DMS53 (cell line): ENCODE measurements at places on chromosomes 11 and 22.

GRCh38 chr22:32558681-32559355 lies 84.2 kb downstream of the FBXO7 start:
- peak; percentile 13 for DNase-seq

- DNase-seq = no peak
Measured at GRCh38 chr11:7974668-7975067, 9.4 kb upstream of the NLRP10 start.

DNA sequence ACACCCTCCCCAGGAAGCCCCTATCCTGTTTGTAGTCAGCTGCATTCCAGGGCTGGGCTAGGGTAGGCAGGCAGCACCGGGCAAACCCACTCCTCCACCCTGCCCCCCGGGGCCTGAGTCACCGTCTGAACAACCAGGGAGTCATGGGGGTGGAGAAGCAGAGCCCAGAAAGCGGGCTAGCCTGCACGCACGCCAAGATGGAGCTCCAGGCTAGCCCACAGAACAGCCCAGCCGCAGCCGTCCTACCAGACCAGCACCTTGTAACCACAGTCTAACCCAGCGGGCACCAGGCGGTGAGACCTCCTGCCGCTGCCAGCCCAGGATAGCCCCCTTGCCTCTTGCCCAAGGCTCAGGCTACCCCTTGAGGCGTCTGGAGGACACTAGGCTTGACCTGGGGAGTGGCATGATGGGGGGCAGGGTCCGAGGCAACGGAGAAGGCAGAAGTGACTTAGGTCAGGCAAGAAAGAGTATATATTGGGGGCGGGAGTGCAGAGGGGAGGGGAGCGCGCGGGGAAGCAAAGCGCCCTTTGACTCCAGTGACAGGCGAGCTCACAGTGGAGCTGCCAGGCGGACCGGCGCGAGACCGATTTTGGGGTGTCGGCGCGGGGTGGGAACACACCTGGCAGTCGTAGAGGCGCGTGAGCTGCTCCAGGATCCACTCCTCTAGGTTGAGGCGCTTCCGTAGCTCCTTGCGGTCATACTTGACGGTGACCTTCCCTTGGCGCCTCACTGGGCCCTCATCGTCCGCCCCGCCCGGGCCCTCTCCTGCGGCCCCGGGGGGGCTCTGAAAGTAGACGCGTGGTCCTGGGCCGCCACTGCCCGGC lies 734 bp downstream of the PPP1R14B start:
- DNase-seq = peak; percentile 93

DNA sequence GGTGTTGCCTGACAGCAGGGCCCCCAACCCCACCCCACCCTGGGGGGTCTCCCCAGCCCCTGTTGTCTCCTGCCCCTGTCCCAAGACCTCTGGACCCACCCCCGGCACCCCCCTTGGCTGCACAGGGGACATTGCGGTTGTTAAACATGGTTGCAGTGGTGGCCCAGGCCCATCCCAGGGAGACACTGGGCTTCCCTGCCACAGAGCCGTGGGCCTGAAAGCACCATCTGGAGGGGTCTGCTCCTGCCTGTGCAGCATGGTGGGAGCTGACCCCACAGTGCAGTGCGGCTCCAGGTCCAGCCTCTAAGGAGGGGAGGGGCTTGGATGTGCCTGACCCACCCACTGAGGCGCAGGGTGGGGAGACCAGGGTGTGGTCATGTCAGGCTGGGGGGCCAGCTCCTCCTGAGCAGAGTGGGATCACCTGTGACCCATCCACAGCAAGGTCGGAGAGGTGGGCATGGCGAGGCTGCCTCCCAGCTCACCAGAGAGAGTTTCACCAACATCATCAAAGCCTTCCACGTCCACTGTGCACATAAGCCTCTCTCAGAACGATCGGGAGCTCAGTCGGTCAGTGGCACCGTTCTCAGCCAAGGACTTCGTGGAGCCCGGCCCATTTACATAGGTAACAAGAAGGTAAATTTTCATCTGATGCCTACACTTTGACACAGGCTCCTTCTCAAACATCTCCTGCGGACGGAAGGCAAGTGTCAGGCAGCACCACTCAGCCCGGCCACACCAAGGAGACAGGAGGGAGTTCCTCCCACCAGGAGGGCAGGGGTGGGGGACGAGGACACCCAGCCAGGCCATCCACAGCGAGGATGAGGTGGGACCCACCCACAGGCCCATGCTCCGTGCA lies 201.1 kb downstream of the BRD1 start:
- no peak for DNase-seq

DNA sequence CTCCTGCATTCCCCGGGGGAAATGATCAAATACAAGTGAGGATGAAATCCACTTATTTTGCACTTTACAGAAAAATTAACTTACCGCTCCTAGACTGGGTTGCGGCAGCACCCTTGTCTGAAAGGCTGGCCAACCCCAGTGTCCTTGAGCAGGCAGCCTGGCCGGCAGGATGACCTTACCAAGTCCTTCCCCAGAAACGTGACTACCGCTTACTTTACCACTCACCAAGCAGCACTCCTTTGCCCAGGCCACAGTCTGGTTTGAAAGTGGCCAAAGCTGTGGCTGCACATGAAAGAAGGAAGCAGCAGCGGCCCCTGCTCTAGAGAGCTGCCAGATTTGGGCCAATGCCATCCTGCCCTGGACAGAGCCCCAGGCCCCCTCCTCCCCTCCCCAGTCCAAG lies 20.3 kb downstream of the MYH9 start:
- no peak for DNase-seq

DNA sequence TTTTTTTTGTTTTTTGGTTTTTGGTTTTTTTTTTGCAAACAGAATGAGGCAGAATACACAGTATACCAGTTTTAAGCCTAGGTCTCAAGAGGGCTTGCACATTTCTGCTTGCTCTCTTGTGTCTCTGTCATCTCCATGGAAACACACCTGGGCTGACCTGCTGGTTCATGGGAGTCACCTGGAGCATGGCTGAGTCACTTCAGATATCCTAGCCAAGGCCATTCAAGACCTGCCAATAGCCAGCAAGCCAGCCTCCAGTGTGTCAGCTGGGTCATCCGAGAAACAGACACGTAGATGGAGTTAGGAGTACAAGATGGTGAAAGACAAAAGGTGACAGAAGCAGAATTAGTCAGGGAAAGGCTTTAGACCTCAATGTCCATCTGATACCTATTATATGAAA lies 124.2 kb upstream of the SEZ6L start:
- peak; percentile 1 for DNase-seq

DNA sequence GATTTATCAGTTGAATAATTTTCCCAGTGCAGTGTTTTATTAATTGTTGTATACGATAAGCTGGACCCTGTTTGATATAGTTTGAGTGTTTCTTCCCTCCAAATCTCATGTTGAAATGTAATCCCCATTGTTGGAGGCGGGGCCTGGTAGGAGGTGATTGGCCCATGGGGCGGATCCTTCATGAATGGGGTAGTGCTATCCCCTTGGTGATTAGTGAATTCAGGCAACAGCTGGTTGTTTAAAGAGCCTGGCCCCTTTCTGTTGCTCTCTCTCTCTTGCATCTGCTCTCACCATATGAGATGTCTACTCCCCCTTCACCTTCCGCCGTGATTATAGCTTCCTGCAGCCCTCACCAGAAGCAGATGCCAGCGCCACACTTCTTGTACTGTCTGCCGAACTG lies 1.5 kb downstream of the OR5A1 start:
- DNase-seq = no peak

- peak; percentile 60 for DNase-seq
Measured at GRCh38 chr11:122628810-122629555, 26.5 kb upstream of the UBASH3B start.

DNA sequence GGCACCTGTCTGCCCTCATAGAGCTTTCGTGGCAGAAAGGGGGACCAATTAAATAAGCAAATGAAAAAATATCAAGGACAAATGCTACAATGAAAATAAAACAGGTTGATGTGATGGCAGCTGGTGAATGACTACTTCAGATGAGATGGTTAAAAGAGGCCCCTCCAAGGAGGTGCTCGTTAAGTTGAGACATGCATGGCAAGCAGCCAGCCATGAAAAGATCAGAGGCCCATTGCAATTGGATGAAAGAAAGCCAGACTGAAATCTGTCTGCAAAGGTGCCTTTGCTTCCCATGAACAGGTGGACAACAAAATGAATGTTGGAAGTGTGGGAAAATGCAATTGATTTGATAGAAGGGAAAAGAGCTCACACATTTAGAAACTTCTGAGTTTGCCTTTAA lies 848 bp upstream of the TRPC6 start:
- DNase-seq = peak; percentile 19

GRCh38 chr11:17008099-17008498 lies 6.1 kb downstream of the PLEKHA7 start:
- no peak for DNase-seq

DNA sequence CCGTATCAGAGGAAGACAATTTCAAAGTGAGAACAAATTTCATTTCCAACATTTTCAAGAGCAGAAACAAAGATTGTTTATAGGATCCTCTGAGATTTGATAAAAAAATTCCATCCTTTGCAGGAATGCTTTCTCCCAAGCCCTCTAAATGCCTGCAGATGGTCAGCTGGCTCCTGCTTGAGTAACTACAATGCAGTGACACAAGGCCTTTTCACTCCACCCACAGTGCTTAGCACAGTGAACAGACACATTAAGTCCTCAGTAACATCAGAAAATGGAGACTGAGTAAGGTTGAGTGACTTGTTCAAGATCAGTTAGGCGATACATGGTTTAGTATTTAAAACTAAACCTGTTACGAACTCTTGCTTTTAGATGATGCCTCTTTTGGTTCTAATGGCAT lies 527.1 kb upstream of the CCDC90B start:
- DNase-seq = no peak

GRCh38 chr11:20134991-20135736 lies 25.1 kb downstream of the DBX1 start:
- peak; percentile 31 for DNase-seq

DNA sequence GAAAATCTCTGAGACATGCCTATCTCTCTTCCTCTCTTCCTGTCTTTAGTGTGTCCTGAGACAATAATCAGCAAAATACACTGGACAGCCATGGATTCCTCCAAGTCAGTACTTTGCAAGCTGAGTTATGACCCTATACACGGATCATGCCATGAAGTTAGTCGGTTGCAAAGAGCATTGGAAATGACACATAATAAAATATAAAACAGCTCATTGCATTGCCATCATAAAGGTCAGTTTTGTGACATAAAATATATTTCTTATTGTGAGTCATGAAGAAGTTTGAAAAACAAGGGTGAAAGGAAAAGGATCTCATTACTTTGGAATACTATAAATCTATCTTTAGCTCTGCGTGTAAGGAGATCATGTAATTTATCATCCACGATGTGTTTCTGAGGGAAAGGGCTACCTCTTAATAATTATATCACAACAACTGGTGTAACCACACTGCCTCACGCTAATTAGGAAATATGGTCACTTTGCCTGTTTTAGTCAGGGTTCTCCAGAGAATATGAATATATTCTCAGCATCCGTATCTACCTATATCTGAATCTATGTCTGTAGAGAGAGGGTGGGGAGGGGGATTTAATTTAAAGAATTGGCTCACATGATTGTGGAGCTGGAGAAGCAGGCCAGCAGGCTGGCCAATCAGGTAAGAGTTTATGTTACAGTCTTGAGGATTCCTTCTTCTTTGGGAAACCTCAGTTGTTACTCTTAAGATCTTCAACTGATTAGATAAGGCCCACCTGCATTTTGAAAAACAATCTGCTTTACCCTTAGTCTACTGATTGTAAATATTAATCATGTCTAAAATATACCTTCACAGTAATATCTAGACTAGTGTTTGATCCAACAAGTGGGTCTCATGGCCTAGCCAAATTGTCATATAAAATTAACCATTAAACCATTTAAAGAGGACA lies 198.8 kb downstream of the FAT3 start:
- no peak for DNase-seq

- DNase-seq = no peak
Measured at GRCh38 chr11:1229471-1230120, 6.7 kb downstream of the MUC5B start.

- no peak for DNase-seq
Measured at GRCh38 chr22:50532824-50533796, 3.3 kb upstream of the TYMP start.

- DNase-seq = peak; percentile 78
Measured at GRCh38 chr11:90176069-90176468, 41.6 kb downstream of the NAALAD2 start.

- DNase-seq = no peak
Measured at GRCh38 chr11:77175021-77175842, 47.2 kb downstream of the MYO7A start.

DNA sequence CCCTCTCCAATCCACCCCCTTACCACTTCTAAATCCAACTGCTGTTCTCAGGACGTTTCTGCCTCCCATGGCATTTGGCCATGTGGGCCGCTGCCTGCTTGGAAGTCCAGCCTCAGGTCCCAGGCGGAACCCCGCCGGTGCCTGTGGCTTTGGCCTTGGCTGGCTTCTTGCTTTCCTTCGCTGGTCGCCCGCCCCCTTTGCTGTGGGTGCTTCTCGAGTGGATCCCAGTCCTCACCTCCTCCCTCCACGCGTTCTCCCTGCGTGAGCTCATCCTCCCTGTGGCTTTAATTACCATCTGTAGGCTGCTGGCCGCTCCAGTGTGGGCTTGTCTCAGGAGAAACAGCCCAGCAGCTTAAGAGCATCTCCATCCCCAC lies 111.7 kb downstream of the NECTIN1 start:
- DNase-seq = no peak

- DNase-seq = no peak
Measured at GRCh38 chr11:31809541-31809856, 1.6 kb downstream of the PAX6 start.

DNA sequence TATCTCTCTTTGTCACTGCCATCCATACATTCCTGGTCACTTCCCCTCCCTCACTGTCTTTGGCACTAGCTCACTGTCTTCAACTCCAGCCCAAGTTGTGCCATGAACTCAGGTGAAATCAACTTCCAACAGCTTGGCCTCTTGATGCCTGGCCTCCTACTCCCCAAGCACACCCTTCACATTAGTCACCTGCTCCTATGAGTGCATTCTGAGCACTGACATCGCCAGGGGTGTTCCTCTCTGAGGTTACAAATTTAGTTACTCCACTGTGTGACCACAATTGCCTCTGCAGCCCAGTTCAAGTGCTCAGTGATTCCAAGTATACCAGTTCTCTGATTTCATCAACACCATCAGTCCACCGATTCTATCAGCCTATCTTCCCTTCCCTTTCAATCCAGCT lies 10.8 kb downstream of the DRD2 start:
- DNase-seq = peak; percentile 46

GRCh38 chr11:33310720-33311500 lies 53.7 kb downstream of the HIPK3 start:
- DNase-seq = no peak

DNA sequence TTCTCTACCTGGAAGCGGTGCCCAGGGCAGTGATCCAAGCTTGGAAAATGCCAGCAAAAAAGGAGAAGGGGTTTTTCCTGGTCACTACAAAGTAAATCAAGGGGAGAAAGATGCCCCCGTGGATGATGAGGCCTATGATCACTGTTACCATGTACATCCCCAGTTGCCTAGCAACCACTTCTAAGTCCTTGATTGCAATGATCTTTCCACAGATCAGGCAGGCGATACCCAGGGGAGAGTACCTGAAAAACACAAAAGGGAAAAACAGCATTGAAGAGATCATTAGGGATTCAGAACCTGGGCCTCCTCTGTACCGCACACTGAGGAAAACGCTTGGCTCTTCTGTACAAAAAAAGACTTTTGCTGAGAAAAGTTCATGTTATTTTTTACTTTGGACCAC lies 127.1 kb downstream of the SLC1A2 start:
- DNase-seq = peak; percentile 11

GRCh38 chr11:43955381-43956118 lies 13.1 kb downstream of the C11orf96 start:
- DNase-seq = no peak
